ENCODE measurements at places on chromosomes 13 and 19.

DNA sequence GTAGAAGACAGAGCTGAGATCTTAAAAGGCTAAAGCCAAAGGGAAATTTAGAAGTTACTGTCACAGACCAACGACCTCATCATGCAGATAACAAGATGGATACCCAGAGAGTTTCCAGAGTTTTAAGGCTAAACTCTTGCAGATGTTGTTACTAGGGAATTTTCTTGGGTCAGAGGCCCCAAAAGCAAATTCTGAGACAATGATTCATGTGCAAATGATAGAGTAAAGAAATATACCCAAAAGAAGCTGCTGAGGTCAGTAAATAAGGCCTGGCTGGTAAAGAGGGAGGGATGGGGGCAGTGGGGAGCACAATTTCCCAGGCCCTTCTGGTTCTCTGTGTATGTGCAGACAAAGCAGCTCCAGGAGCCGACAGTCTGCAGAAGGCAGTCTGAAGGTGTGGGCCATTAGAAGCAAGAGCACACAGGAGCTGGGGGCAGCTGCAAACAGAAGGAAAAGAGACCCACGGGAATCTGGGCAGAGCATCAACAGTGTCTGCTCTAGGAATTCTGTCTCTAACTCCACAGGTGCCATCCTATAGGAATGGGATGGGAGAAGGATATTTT lies 330.8 kb downstream of the TBC1D4 start:
- DNase-seq, result no peak

DNA sequence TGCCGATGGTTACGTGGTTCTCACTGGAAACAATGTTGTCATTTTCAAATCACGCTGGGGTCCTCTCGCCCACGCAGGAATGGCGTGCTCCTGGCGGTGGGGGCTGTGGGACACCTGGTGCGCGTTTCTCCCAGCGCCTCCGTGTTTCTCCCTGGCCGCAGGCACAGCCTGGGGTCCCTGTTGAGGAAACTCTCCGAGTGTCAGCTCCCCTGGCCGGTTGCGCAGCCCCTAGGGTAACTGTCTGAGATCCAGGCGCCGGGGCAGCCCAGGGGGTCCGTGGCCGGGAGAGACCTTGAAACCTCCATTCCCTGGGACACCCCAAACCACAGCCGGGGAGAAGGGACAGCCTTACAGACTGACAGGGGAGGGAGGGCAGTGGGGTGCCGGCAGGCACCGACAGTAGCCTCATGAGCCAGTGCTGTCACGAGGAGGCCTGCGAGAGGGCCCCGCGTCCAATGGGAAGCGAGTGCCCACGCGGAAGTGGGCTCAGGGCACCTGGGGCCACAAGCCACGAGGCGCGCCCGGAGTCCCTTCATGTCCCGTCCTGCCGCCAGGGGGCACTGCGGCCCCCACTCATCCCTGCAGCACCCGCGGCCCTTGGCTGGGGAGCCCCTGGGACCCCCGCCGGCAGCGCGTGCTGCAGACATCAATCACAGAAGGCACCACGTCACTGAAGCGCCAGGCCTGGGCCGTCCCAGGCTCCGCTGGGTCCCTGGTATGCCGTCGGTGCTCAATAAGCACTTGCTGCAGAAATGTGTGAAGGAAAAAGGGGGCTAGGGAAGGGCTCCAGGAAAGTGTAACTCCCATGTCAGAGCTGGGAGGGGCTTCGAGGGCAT lies 9.5 kb downstream of the ADAMTSL5 start:
- no peak for DNase-seq

DNA sequence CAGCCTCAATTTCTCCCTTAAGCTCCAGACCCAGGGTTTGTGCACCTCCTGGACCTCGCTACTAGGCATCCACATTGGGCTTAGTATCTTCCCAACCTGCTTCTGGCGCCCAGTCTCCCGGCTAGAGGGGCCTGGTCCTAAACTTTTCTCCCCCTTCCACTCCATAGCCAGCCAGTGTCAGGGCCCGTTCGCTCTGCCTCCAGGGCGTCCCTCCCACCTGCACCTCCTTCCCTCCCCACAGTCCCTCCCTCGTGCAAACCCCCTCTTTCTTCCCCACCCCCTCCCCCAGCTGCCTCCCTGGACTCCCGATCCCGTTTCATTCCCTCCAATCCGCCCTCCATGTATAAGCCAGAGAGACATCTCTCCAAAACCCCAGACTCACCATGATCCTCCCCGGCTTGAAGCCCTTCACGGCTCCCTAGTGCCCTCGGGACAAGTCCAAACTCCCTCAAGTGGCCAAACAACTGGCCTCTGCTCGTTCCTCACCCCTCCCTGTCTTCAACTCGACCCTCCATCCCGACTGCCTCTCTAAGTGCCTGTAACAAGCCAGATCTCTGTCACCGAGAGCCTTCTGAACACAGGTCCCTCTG lies 997 bp upstream of the SAMD4B start:
- peak; percentile 73 for DNase-seq

GRCh38 chr13:108895220-108895704 lies 265.9 kb downstream of the MYO16 start:
- DNase-seq, result no peak

DNA sequence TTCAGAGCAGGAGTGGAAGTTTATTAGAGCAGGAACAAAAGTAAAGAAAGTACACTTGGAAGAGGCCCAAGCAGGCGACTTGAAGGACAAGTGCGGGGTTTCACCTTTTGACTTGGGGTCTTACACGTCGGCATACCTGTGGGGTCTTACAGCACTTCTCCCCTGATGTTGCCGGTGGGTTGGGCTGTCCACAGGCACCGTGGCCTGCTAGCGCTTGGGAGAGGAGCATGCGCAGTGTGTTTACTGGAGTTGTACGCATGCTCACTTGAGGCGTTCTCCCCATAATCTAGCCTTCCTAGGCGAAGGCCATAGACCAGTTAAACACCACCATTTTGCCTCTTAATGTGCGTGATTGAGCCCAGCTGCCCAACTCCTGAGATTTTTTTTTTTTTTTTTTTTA lies 25.0 kb upstream of the PLEKHF1 start:
- no peak for DNase-seq

DNA sequence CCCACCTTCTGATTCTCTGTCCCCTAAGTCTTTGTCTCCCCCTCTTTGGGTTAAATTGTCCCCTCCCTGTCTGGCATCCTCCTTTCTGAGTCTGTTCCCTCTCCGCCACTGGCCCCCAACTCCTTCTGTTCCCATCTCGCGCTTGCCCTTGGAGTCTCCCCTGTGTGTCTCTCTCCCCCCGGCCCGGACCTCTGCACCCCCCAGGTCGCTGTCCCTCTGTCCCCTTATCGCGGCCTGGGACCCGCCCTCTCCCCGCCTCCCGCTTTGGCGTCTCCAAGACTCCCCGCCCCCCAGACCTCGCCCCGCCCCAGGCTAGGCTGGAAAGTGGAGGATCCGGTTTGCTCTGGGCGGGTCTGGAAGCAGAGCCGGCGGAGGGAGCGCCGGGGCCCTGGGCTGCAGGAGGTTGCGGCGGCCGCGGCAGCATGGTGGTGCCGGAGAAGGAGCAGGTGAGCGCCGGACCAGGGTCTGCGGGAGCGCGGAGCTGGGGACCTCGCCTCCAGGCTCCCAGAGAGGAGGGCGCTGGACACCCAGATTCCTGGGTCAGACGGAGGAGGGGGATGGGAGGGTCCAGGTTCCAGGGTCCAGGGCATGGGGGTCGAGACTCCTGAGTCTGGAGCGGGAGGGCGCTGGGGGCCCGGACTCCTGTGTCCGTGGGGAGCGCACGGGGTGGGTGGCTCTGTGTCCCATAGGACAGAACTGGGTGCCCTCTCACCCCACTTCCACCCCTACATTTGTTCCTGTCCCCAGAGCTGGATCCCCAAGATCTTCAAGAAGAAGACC lies at the start of gene TRPM4:
TSS of gene TRPM4 (plus strand) at position 348 of the 780 bp plus-strand sequence. CDS start at position 423, 75 bp downstream.
- DNase-seq, result peak; percentile 23

DNA sequence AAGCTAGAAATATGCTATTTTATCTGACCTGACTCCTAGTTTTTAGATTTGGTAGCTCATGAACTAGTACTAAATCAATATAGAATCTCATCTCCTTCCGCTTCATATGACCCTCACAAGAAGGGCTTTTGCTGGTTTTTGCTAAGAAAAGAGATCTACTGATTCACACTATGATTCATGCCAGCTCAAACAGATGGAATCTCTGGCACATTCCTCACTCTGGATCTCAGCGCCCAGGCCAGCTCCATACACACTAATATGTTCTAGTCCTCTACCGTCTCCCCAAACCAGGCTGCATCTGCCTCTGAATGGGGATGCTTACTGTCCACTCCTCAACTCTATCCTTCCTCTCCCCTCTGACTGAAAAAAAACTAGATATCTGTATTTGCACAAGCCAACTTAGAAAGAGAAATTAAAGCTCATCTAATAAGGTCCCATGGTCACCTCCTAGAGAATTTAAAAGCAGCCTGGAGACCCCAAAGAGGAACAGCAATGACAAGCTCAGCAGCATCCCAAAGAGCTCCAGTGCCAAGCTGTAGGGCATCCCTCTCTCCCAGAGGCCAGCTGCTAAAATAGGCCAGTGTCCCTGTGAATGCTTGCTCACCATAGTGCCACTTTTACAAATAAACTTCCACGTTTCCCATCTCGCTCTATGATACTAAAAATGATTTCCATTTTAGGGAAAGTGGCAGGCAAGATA lies 74.9 kb downstream of the LHFPL6 start:
- no peak for DNase-seq

DNA sequence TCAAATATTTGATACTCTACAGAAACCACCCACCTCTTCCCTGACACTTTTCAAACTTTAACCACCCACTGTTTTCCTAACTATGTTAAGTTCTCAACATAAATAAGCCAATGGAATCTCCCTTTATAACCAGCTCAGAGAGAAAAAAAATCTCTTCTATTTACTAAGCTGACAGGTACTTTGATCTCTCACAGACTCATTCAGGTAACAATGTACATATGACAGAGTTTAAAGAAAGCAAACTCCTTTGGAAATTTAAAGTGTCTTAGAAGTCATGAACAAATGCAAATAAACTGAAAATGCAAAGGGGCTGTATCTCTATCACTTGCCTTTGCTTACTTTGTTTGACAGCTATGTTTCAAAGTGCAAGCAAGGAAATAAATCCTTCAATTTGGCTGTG lies 109.3 kb downstream of the KLF12 start:
- DNase-seq, result no peak

GRCh38 chr13:110887597-110888333 lies 27.1 kb downstream of the ANKRD10 start:
- DNase-seq, result peak; percentile 49

- DNase-seq, result no peak
Observed at GRCh38 chr19:19542507-19542906, 4.4 kb downstream of the CILP2 start.

DNA sequence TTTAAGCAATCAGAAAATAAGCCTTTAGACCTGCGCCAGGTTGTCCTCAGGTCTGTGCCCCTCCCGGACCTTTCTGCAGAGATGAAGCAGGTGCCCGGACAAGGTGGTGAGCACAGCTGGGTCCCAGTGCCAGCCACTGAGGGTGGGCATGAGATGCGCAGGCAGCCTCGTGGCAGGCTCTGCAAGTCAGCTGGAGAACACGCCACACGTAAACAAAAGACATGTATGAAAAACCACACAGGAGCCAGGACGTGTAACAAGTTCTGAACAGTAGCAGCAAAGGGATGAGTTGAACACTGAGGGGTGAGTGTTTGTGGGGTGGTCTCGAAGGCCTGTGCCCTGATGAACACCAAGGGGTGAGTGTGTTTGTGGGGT lies 68.8 kb upstream of the MCF2L start:
- no peak for DNase-seq

DNA sequence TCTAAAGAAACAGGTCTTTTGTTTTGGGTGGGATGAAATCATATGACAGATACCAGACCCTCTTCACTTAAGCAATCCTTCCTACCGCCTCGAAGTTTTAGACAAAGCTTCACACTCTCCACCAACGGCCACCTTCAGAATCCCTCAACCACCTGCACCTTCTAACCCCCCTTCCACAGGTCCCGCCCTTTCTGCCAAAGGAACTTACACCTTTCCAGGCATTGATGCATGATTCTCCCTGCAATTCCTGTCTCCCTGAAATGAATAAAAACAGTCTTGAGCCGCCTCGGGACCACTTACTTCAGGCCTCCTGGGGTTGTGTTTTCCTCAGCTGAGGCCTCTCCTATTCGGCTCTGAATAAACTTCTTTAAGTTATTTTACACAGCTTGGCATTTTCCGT lies 859 bp downstream of the ZNF433 start:
- DNase-seq, result no peak

GRCh38 chr13:94192431-94192975 lies 287.0 kb downstream of the DCT start:
- no peak for DNase-seq

GRCh38 chr13:25585000-25585399 lies 213.2 kb downstream of the ATP8A2 start:
- no peak for DNase-seq

GRCh38 chr19:12913851-12914690 lies 5.0 kb downstream of the SYCE2 start:
- no peak for DNase-seq

DNA sequence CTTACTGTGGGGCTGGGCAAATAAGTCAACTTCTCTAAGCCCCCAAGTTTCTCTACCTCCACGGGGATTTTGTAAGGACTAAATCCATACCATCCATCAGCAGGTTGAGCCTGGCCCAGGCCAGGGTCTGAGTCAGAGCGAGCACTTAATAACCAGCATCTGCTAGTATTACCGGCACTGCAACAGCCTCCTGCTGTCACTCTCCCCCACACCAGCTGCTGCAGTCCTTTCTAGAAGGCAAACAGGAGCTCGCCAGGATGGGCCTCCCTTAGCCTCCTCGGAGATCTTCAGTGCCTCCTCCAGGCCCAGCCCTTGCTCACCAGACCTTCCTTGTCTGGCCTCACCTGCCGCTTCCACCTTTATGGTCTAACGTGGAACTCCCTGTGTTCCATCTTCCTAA lies 3.2 kb downstream of the NAPA start:
- DNase-seq, result no peak

GRCh38 chr19:3969435-3970312 lies 1.2 kb downstream of the DAPK3 start:
- no peak for DNase-seq

GRCh38 chr13:72726726-72727416 lies 558 bp downstream of the MZT1 start:
- no peak for DNase-seq

- DNase-seq, result no peak
Observed at GRCh38 chr19:19098084-19098702, 34.4 kb downstream of the SLC25A42 start.

GRCh38 chr13:97913206-97913605 lies 40.3 kb upstream of the IPO5 start:
- DNase-seq, result no peak

DNA sequence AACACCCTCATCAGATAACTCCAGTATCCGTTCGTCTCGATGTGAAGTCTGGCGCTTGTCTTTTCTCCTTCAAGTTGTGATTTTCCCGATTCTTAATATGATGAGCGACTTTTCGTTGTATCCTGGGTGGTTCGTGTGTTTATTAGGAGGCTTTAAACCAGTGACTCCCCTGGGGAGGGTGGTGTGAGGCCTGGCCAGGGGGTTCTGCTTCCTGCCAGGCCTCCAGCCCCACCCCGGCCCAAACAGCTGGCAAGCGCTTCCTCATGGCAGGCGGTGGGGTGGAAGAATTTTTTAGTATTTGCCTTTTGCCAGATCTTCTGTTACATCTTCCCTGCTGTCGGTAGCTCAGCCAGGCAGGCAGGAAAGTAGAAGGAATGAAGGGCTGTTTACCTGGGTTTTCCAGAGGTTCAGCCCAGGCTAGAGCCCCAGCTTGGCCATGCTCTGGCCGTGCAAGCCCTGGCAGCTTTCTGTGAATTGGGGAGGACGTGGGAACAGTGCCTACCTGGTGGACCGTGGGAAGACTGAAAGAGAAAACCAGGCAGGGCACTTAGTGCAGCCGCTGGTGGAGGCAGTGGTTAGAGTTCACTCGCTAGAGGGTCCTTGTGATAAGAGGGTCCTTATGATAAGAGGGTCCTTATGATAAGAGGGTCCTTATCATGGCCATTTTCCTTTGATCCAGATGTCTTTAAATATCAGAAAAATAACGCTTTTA lies 37.7 kb upstream of the DCUN1D2 start:
- DNase-seq, result no peak

Measured in amygdala (tissue), 56 donors.